Liver (tissue), 10 donors: ENCODE measurements at places on chromosomes 7 and 10.

GRCh38 chr10:107806026-107806425 is 641.5 kb upstream of the SORCS1 start:
- DNase-seq: no peak

- no peak for DNase-seq
Measured at GRCh38 chr10:31769564-31769963, 159.1 kb downstream of the ARHGAP12 start.

DNA sequence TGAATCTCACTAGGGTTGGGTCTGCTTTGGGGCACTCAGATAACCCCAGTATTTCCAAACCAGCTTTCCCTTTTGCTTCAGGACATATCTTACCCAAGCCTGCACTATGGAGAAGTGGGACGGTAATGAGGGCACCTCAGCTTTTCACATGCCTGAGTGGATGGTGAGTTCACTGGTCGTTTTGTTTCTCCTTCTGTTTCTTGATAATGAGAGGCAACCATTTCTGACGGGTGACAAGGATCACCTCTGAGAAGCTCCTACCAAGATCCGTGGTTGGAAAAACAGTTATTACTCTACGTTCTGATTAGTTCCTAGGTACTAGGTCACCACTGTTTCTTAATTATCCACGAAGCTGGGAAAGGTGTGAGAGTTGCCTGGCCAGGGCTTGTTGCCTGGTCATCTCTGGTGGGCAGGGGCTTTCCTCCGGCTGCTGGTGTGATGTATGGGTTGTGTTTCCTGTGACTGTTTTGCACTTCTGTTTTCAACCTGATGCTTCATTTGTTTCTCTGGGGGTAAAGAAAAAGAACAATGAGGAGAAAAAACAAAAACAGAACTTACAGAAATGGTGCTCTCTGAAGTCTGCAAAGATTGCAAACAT is 65.7 kb upstream of the STRIP2 start:
- no peak for DNase-seq

- DNase-seq: no peak
Measured at GRCh38 chr7:73303546-73303945, 5.1 kb downstream of the NSUN5 start.

- DNase-seq: no peak
Measured at GRCh38 chr10:30378201-30378995, 29.3 kb upstream of the MTPAP start.

- no peak for DNase-seq
Measured at GRCh38 chr10:113441220-113441619, 111.6 kb upstream of the HABP2 start.

- no peak for DNase-seq
Measured at GRCh38 chr10:71437537-71438092, 40.9 kb downstream of the CDH23 start.

GRCh38 chr7:111029574-111030251 is 61.2 kb upstream of the LRRN3 start:
- no peak for DNase-seq

- no peak for DNase-seq
Measured at GRCh38 chr10:927131-927530, 4.4 kb downstream of the LARP4B start.
